Kidney tubule cell (primary cell): ENCODE measurements at places on chromosomes 5 and 9.

DNA sequence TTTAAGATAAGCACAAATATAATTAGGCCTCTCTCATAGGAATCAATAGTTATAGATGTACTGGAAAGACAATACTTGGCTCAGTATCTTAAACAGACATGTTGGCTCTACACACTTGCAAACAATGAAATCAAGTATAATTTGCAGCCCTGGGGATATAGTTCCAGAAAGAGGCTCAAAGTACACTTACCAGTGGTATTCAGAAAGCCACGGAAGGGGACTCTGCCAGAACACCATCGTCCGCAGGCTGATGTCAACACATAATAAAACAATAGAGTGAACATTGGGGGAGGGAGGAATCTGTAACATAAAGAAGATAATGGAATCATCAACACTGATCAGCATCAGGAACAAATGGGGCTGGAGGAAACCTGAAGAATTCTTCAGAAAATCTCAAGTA, 31.2 kb upstream of the EBF1 start:
- no peak for DNase-seq

DNA sequence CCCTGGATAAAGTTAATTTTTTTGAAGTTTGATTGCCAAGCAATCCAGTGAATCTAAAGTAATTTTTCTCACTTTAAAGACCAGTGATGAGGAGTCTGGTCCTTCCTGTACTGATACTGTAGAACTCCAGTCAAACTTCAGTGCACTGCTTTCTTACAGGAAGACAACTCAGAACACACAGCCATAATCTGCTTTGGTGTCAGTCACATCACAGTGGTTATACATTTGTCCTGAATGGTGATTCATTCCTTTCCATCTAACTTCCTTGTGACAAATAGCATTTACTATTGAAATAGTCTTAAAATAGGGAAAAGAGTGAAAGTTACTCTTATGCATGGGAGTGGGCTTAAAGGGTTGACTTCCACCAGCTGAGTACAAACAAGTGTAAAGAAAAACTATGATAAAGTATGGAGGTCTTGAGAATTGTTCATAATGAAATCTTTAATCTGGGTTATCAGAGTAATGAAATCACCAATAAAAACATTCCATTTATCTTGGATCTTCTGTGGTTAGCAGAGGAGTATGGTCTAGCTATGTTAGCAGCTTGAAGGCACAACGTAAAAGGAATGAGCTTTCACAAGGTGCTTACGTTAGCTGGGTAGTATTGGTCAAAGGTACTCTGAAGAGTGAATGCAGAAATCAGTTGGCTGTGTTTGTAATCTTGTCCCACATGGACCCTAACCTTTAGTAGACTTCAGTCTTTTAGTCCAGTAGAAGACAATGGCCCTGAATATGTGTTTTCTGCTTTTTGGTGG, 41.5 kb downstream of the DCP2 start:
- peak; percentile 72 for DNase-seq

DNA sequence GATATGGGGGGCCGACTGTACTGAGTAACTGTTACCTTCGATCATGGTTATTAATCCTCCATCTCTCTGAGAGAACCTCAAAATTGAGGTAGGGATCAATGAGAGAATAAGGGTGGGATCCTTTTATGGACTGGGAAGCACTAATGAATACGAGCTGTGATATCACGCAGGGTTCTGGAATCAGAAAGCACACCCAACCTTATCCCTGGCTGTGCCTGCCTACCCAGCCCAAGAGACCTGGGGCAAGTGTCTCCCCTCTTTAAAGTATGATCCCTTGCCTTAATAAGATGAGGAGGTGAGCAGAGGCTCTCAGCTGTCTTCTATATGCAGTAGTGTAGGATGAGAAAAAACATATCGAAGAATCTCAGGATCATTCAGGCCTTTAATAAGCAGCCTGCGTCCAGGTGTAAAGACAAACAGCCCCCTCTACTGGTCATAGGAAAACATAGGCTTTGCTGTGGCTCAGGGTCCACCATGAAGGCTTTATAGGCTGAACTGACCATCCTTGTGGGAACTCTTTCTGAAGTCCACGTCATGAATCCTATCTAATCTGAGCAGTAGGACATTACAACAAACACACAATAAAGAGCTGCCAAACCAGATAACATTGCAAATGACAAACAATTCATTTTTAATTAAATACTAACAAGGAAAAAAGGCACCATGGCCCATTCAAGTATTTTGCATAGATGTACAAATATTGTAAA, 16.8 kb downstream of the NIPAL4 start:
- peak; percentile 76 for DNase-seq

- DNase-seq, result peak; percentile 40
Observed at GRCh38 chr5:135973323-135974020, 18.7 kb upstream of the LECT2 start.

DNA sequence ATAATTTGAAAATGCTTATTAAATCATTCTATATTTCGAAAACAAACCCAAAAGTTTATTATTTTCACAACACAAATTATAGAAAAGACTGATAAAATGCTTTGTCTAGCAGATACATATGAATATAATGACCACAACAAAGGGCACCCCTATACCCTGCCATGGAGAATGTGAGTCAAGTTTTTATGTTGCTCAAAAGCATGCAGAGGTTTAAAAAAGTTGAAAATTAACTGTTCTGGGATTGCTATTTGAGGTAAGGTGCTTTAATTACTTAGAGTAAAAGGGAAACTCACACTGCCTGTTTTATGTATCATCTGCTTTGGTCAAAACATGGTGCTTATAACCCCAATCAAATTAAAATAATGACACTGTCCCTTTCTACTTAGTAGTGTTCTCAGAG, 41.0 kb downstream of the MLANA start:
- DNase-seq, result no peak

DNA sequence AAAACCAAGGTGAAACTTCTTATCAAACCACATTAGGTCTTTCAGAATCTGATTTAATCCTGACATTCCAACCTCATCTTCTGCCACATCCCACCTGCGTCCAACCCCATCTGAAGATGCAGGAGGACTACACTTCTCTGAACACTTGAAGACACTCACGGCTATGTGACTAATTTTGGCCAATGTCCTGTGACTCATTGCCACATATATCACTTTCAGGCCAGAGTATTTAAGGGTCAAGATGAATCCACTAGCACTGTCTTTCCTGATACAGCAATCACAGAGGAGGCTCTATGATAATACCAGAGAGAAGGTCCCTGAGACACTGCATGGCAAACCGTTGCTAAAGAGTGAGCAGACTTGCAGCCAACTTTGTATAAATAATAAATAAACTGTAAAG, 323.4 kb downstream of the NR2F1-AS1 start:
- DNase-seq, result peak; percentile 55

DNA sequence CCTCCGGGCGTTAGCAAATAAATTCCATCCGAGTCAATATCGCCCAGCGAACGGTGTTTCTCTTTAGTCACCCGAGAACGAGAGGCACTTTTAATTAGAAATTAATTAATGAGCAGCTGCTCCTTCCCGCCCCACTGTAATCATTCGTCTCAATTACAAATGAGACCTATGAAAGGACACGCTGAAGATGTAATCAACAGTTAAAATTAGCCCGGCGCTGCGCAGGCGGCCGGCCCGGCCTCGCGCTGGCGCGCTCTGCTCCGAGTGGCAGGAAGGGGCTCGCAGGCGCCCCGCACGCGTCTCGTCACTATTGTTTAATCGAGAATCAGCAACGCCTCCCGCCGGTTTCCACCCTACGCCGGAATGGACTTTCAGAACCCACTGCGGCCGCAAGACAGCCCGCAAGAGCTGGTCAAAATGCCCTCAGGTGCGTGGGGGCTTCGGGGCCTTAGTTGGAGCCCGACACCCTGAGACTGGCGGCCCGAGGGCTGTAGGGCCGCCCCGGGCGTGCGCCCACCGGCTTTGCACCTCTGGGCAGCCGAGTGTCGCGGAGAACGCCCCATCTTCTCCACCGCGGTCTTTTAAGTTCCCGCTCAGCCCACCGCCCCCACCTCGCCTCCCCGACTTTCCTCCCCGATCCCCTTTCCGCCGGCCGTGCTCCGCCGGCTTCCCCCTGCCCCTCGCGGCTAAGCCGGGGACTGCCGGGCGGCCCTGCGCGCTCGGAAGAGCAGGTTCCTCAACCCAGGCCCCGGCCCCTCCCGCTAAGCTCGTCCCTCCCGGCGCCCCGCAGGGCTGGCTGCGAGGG, 597 bp upstream of the IRX4 start:
- peak; percentile 3 for DNase-seq

GRCh38 chr9:136082496-136083361, 12.4 kb downstream of the NACC2 start:
- DNase-seq, result no peak

GRCh38 chr9:14203356-14204056, 110.4 kb downstream of the NFIB start:
- DNase-seq, result no peak

GRCh38 chr5:32283061-32283460, 29.7 kb downstream of the MTMR12 start:
- no peak for DNase-seq

GRCh38 chr9:85729882-85730281, 11.9 kb downstream of the AGTPBP1 start:
- DNase-seq, result no peak

DNA sequence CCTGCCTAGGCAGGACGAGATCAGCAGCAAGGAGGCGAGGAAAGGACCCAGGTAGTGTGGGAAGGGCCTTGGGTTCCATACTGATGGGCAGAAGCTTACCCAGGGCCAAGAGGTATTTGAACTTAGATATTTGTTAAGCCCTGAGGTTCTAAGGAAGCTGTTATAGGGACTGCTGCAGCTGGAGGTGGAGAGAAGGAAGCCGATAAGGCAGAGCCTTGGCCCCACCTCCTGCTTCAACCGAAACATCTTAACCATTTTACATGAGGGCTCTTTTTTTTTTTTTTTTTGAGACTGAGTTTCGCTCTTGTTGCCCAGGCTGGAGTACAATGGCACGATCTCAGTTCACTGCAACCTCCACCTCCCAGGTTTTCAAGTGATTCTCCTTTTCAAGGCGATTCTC, 8.6 kb upstream of the AQP3 start:
- DNase-seq, result no peak

GRCh38 chr9:119758241-119758640, 389.0 kb upstream of the BRINP1 start:
- DNase-seq, result no peak

DNA sequence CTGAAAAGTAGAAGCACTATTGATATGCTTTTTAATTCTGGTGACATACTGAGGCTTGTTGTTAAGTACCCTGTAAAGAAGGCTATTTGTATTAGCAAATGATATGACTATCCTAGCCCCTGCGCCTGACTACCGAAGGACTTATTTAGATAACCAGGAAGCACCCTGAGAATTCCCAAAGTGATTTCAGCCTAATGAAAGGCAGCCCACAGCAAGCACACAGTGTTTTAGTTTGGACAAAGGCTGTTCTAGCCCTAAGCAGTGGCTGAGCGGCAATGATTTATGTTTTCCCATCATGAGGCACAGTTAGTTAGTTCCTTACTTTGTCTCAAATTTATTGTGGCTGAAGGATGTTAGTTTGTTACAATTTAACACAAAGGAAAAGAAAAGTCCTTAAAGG, 235.3 kb downstream of the KCTD16 start:
- no peak for DNase-seq

- DNase-seq, result no peak
Observed at GRCh38 chr5:8633259-8633658, 764.3 kb downstream of the MTRR start.

GRCh38 chr9:83933790-83934189, 12.6 kb upstream of the KIF27 start:
- DNase-seq, result no peak

- no peak for DNase-seq
Observed at GRCh38 chr9:35993976-35994720, 36.2 kb upstream of the OR2S2 start.

GRCh38 chr5:2666081-2666480, 85.4 kb downstream of the IRX2 start:
- no peak for DNase-seq

DNA sequence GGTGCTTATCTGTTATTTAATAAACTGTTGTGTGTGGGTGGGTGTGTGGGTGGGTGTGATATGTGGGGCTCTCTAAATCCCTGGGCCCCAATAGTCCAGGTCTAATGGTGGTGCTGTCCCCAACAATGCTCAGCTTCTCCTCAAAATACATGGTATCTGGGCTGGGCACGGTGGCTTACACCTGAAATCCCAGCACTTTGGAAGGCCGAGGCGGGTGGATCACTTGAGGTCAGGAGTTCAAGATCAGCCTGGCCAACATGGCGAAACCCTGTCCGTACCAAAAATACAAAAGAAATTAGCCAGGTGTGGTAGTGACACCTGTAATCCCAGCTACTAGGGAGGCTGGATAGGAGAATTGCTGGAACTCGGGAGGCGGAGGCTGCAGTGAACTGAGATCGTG, 4.5 kb upstream of the ORM1 start:
- no peak for DNase-seq

GRCh38 chr5:16013334-16014065, 166.1 kb downstream of the MARCHF11 start:
- peak; percentile 53 for DNase-seq

DNA sequence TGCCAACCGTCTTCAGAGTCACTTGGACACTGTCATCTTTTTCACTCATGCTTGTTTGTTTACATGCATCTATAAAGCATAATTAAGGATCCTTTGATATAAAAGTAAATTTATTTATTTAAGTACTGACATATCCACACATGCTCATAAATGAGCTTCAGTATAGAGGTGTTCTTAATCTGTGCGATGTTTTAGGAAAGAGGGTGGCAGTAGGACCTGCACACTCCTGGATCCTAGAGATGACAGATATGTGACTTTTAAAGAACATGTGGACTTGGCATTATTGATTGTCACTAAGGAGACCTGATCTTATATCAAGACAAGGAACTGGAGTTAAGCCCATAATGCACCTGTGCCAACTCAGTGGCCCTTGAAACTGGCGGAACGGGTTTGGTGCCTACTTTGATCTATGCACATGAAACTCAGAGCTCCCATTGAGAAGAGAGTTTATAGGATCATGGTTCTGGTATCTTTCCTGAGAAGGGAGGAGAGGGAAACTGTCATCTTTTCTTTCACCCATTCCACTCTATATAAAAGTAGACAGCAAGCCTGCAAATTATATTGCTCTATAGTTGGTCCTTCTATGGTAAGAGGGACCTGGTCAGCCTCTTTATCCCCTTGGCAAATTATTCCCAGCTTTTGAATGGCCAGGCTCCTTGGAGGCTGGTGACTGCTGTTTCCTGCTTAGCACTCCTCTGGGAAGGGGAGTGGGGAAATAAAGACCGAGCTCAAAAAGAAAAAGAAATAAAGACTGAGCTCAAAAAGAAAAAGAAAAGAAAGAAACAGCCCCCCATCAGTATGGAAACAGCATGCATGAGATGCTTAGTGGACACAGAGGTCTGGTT, 57.8 kb upstream of the LIFR start:
- no peak for DNase-seq
